ENCODE measurements at places on chromosomes 12 and 14.
A peak's percentile ranks its signal among the peaks of the same experiment; 100 is the strongest.

- peak; percentile 94 for DNase-seq
Observed at GRCh38 chr14:72443991-72444441, 449.9 kb downstream of the DPF3 start.

- no peak for DNase-seq
Observed at GRCh38 chr12:119686776-119687175, 18.8 kb downstream of the PRKAB1 start.

GRCh38 chr12:14264778-14265177, 100.7 kb upstream of the ATF7IP start:
- no peak for DNase-seq

GRCh38 chr12:92020983-92021665, 124.5 kb downstream of the BTG1 start:
- no peak for DNase-seq

DNA sequence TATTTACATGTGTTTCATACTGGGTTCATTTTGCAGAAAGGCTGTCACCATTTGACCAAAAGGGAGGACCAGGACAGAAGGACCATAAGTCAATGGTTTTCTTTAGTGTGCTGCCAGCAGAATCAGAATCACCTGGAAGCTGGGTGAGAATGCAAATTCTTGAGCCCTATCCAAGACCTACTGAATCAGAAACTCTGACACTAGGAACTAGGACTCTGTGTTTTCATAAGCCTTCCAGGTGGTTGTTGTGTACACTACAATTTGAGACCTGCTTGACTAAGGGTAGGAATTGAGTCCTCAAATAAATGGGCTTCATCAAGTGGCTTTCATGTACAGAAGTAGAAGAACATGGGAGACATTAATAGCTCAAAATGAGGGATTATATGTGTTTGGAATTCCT, 32.2 kb downstream of the PDE6H start:
- no peak for DNase-seq
